ENCODE measurements at places on chromosomes 16 and 17.

DNA sequence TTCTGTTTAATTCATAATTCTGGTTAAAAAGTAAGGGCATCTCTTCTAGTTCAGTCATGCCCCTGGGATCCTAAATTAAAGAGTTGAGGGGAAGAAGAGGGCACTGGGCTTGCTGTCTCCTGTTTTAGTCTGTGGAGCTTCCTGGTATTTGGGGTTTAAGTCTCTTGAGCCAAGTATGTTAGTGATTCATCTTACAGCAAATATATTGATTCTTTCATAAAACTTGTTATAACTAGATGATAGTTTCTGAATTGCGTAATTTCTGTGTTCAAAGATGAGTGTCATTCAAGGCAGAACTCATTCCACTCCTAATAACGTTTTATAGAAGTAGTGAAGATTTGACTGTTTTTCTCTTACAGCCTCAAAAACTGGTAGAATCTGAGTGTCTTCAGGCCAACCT lies 1.7 kb downstream of the TXNDC17 start:
- DNase-seq = no peak

DNA sequence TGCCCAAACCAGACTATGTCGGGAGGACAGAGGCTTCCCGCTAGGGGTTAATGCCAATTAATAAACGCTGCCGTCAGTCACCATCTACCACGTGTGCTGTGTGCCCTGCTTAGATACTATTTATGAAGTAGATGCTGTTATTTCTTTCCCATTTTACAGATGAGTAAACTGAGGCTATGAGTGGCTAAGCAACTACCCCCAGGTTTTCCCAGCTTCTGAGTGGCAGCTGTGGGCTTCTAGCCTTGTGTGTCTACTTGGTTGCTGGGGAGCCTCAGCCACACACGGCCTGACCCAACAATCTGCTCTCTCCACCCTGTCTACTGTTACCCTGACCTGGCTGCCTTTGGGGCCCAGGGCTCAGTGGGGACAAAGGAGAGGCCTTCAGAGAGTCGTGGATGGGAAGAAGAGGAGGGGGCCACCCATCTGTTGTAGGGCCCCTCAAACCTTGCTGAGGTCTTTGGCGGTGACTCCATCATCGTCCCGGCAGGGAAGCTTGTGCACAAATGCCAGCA lies 7.1 kb downstream of the GIT1 start:
- DNase-seq = no peak

- DNase-seq = no peak
Measured at GRCh38 chr17:39014044-39014794, 47.0 kb upstream of the FBXO47 start.

DNA sequence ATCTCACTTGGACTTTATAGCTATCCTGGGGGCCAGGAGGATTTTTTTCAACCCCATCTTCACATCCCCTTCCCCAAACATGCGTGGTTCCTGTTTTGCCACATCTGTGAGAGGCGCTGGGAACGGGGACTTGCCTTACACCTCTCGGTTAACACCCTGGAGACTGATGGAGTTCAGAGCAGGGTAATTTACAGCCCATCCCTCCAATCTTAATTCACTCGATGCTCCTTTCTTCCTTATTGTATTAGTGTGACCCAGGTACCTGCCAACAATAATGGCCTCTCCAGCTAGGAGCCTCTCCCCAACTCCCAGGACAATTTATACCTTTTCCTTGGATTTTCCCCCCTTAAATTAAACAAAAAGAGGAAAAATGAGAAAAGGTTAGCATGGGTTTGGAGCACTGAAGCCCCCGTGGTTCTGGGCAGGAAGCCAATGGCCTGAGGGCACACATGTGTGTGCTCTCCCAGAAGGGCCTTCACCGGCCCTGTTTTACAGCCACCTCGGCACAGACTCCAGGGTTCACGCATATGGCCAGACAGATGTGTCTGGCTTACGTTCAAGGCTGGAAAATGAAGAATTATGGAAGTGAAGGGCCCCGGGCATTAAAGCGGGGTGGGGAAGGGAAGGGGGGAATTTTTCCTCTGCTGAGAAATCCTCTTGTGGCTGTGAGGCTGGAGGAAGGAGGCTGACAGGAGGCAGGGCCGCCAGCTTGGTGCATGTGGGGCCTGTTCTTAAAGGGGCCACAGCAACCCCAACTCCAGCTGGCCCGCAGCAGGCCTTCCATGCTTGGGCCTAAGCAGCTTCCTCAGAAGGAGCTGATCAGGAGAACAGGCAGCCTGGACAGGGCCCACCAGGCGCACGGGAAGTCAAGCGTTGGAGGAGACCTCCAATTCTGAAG lies 21.4 kb downstream of the HIC1 start:
- no peak for DNase-seq

GRCh38 chr17:41519501-41520224 lies 973 bp upstream of the KRT15 start:
- DNase-seq = no peak

- no peak for DNase-seq
Measured at GRCh38 chr17:55411463-55411855, 10.2 kb downstream of the MMD start.

GRCh38 chr17:63984651-63985386 lies 12.1 kb upstream of the SCN4A start:
- DNase-seq = no peak

- DNase-seq = no peak
Measured at GRCh38 chr16:50360033-50360778, 8.6 kb downstream of the BRD7 start.

DNA sequence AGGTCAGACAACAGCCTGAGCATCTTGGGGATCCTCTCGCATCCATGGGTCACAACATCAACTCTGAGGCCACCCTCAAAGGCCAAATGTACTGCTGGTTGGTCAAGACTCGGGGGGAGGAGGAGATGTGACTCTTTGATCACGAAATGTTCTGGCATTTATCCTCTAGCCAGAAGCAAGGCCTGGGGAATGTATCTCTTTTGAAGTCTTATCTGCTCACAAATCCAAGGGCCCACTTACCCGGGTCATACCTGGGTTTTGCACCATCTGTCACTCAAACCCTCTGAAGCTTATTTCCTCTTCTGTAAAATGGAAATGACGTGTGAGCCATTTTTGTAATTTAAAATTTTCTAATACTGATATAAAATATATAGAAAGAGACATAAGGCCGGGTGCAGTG lies 13.2 kb downstream of the CA7 start:
- no peak for DNase-seq

DNA sequence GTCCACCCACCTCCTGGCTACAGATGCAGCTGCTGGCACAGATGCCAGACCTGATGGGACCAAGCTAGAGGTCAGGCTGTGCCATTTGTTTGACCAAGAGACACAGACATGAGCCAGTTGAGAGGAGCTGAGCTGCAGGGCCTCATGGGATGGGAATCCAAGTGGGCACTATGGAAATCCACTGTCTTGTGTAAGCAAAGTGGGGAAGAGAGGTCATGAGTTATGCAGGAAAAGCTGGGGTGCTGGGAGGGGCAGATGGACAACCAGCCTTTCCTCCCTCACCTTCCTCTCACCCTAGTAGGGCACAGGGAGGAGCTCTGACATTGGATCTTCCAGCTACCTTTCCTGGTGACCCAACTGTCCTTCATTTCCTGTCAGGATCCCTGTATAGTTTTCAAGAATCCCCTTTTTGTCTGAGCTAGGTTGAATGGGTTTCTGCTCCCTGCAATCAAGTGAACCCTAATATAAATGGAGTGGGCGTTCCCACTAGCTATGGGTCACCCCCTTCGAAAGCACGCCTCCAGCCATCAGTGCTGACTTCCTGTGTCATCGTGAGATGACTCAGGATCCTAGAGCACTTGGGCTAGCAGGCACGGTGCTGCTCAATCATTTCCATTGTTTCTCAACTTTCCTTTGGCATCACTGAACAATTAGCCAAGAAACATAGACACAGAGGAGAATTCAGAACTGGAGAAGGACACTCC lies 13.6 kb downstream of the ATPAF2 start:
- no peak for DNase-seq

GRCh38 chr16:25155553-25156460 lies 44.3 kb downstream of the LCMT1 start:
- no peak for DNase-seq

DNA sequence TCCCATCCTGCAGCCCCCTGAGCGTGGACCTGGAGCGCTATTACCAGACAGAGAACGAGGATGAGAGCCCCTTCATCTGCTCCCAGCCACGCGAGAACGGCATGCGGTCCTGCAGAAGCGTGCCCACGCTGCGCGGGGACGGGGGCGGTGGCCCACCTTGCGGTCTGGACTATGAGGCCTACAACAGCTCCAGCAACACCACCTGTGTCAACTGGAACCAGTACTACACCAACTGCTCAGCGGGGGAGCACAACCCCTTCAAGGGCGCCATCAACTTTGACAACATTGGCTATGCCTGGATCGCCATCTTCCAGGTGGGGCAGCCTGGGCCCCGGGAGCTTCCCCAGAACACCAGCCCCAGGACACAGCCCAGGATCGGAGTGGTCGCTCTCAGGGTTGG lies 12.0 kb downstream of the CACNA1G start:
- no peak for DNase-seq

- DNase-seq = no peak
Measured at GRCh38 chr16:58789351-58789750, 55.2 kb upstream of the GOT2 start.

GRCh38 chr17:78826836-78827509 lies 13.6 kb downstream of the USP36 start:
- peak; percentile 74 for DNase-seq

DNA sequence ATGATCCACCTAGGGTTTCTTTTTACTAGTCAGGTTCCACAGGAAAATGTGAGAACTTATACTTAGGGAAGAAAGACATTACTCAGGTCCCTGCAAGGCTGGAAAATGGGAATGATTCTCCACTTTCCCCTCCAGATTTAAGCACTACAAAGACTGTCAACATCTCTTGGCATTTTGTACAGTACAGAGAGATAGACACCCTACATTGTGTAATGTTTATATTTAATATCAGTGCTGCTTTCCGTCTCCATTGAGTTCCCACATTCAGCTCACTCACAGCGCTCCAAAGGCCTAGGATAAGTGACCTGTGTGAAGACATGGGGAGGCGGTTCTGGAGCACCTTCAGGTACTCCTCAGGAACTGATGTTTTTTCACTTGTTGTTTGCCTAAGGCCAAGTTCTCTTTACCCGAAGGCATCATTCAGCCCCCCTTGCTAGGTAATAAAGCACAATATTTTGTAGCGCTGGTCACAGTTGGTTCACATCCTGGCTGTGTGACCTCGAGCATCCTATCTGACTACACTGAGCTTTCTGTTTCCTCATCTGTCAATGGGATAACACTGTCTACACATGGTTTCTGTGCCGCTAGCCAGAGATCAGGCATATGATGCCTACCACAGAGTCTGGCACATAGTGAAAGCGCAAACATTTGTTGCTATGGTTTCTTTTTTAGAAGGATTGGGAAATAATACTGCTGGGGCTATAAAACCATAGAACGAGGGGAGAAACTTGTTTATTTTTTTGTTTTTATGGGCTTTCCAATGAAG lies 226.6 kb downstream of the ZFHX3 start:
- no peak for DNase-seq

DNA sequence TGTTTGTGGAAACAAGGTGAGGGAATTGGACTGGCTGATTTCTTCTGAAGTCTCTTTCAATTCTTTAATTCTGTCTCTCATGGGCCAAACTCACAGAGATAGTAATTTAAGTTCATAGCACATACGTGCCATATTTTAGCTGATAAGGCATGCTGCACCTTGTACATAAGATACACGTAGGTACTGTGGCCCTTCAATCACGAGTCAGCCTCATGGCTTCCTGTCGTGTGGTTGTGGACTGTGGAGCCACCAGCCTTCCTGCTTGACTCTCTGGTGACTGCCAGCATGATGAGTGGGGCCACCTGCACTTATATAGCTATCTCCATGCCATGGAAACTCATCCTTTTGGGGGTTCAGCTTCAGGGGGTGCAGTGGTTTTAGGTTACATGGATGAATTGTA lies 25.1 kb downstream of the KSR1 start:
- peak; percentile 32 for DNase-seq

DNA sequence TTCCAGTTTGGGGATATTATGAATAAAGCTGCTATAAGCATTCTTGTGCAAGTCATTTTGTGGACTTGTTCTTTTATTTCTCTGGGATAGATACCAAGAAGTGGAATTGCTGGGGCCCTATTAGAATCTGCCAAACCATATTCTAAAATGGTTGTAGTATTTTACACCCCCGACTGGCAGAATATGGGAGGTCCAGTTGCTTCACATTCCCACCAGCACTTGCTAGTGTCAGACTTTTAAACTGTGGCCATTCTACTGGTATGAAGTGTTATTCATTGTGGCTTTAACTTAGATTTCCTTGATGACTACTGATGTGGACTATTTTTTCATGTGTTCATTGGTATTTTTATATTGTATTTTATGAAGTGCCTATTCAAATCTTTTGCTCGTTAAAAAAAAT lies 18.1 kb upstream of the NUP93 start:
- DNase-seq = no peak

- DNase-seq = no peak
Measured at GRCh38 chr16:87240211-87241136, 76.7 kb downstream of the C16orf95 start.

- peak; percentile 81 for DNase-seq
Measured at GRCh38 chr16:66705790-66706505, 9.4 kb upstream of the CMTM4 start.

DNA sequence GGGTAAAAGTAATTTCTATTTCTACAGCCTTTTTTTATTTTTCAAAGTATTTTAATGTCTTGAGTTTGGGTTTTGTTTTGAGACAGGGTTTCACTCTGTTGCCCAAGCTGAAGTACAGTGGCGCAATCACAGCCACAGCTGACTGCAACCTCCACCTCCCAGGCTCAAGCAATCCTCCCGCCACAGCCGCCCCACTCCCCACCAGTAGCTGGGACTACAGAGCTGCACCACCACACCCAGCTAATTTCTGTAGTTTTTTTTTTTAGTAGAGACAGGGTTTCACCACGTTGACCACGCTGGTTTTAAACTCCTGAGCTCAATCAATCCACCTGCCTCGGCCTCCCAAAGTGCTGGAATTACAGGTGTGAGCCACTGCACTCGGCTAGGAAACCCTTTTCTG lies 44.0 kb downstream of the TUBD1 start:
- peak; percentile 92 for DNase-seq

- peak; percentile 68 for DNase-seq
Measured at GRCh38 chr17:19237389-19238166, 412 bp downstream of the EPN2 start.

DNA sequence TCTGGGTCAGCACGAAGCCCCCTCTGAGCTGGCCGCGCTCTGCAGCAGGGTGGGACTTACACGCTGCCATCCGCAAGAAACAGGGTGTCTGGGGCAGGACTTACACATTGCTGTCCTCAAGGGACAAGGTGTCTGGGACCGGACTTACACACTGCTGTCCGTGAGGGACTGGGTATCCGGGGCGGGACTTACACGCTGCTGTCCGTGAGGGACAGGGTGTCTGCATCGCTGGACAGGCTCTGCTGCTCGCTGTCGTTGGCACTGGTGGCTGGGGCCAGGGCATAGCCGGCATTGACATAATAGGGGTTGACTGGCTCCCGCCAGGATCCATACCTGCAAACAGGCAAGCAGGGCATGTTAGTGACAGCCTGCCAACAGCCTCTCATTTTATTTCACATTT lies 31.4 kb downstream of the PDIA2 start:
- no peak for DNase-seq
